ENCODE measurements at places on chromosomes 13 and 19.

GRCh38 chr13:78679329-78679728 is 20.4 kb upstream of the OBI1 start:
- DNase-seq, result no peak

DNA sequence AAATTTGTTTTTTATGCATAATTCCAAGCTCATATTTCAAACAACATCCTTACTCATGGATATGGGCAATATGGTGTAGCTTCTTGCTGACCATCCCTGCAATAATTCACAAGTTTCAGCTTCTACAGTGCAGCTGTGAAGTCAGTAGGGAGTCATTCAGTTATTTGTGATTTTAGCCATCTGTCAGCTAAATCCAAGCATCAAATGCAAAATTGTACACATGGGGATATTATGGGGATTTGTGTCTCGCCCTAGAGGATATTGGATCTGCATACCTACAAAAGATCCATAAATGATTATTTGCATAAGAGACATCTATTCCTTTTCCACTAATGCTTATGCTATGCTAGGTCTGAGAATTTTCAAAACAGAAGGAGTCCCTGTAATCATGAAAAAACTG is 217.9 kb upstream of the SLITRK5 start:
- DNase-seq, result no peak

DNA sequence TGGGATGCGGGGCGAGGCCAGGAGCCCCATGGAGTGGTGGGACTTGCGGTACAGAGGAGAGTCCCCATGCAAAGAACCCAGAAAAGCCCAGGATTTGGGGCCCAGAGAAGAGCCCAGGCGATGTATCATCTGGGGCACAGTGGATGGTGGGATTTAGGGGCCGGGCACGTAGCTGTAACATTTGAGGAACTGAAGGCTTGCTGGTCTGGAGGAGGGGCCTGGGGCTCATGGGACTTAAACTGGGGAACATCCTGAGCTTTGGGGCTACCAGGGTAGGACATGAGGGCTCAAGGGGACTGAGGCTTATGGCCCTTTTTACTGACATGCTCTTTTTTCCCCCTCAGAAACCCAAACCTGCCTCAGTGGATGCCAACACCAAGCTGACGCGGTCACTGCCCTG is 13.5 kb downstream of the MED25 start:
- no peak for DNase-seq

GRCh38 chr13:59710996-59711701 is 452.6 kb downstream of the DIAPH3 start:
- no peak for DNase-seq

DNA sequence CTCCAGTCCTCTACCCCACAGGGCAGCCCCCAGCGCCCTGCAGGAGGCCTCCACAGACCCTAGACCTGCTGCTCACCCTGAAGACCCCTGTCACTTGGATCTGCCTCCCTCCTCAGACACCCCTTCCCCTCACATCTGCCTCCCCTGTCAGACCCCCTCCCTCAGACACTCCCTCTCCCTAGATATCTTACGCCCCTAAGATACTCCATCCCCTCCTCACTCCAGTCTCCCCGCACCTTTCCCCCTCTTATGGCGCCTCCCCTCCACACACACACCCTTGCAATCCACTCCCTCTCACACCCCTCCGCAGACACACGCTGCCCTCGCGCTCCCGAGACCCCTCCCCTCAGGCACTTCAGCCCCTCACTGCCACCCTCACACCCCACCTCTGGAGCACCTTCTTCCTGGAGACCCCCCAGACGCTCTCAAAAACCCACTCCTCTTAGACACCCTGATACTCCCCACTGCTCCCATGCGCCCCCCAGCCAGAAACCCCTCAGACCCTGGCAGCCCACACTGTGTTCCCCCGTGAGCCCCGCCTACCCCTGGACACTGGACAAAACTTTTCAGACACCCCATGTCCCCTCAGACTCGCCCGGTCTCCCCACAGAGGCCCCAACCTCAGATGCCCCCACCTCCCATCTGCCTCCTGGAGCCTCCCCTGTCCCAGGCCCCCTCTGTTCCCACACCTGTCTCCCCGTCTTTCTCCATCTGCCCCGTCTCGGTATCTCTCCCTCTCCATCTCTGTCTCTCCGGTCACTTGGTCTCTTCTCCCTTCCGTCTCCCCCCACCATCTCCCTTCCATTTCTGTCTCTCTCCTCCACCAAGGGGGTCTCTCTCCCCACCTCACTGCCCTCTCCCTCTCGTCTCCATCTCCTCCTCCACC is 14.5 kb downstream of the ERFL start:
- no peak for DNase-seq

GRCh38 chr19:40594255-40594654 is 6.9 kb upstream of the LTBP4 start:
- DNase-seq, result no peak

DNA sequence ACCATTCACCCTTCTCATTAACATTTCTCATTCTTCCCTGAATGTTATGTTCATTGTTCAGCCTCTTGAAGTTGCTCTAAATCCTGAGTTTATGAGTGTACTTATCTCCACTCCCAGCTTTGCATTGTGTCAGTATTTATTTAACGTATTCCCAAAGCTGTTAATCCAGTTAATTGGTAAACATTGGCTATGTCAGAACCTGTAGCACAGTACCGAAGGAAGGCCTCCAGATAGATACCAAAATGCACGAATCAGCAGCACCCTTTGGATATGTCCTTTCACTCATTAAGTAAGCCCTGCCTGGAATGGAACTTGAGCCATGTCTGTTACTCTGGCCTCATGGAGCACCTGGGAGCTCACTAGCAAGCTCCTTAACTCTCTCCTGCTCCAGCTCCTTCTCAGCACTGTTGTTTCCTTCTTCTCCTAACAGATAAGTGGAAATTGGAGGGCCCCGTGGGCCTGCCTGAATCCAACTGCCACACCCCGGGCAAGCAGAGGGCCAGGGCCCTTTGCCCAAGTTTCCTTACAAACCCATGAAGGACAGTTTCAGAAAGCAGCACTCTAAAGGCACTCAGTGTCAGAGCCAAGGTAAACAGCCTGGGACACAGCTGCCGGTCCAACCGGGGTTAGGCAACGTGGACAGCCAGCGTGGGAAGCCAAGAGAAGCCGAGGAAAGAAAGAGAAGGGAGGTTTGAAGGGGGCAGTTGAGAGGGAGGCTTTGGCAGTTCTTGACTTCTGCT is 155.0 kb upstream of the SERP2 start:
- no peak for DNase-seq

DNA sequence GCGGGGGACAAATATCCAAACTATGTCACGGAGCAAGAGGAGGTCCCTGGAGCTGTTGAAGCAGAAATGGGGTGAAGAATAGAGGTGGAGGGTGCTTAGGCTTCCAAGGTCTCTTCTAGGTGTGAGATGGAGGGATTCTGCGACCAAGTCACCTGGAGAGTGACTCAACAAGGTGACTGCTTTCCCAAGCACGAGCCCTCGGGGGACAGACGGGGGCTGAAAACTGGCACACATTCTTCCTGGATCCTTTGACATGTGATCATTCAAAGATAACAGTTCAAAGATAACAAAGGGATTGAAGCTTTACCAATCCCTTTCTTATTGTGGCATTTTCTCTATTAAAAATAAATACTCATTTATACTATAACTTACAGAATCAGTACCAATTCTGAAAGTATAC is 2.2 kb upstream of the TEX101 start:
- DNase-seq, result no peak

- DNase-seq, result no peak
Measured at GRCh38 chr19:33497778-33498175, 23.8 kb downstream of the PEPD start.

DNA sequence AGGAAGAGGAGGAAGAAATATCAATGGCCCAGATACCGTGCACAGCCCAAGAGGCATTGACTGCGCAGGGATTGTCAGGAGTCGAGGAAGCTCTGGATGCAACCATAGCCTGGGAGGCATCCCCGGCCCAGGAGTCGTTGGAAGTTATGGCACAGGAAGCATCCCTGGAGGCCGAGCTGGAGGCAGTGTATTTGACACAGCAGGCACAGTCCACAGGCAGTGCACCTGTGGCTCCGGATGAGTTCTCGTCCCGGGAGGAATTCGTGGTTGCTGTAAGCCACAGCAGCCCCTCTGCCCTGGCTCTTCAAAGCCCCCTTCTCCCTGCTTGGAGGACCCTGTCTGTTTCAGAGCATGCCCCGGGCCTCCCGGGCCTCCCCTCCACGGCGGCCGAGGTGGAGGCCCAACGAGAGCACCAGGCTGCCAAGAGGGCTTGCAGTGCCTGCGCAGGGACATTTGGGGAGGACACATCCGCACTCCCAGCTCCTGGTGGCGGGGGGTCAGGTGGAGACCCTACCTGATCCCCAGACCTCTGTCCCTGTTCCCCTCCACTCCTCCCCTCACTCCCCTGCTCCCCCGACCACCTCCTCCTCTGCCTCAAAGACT is 36.0 kb downstream of the KEAP1 start:
- no peak for DNase-seq

DNA sequence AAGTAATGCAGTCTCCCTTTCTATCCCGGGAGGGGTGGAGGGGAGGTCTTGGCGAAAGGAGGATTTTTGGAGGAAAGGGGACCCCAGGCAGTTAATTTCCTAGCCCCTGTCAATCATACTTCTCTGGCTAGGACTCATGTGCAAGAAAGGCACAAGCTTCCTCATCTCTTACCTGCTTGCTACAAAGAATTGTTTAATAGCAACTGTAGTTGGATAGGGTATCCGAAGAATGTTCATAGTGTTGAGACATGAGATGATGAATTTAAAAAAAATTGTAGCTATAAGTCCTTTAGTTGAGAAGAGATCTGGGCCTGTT is 525 bp downstream of the BORA start:
- no peak for DNase-seq

- DNase-seq, result no peak
Measured at GRCh38 chr13:60370343-60370742, 26.7 kb upstream of the TDRD3 start.

DNA sequence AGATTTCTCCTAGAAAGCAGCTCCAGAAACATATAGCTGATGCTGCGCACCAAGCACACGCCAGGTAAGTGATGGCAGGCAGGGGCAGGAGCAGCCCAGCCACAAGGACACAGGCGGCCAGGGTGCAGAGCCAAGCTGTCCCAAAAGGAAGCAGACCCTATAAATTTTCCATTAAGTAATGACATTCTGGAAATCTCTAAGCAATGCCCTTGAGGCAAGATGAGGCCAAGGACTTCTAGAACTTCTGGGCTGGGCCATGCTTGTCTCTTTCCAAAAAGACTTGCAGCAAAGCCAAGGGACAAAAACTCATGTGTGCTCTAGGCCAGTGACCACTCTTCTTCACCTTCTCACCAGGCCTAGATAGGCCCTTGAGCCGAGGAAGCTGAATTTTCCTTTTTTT is 42.2 kb upstream of the EPHX3 start:
- no peak for DNase-seq

GRCh38 chr19:6743066-6743465 is 3.6 kb downstream of the TRIP10 start:
- DNase-seq, result no peak

DNA sequence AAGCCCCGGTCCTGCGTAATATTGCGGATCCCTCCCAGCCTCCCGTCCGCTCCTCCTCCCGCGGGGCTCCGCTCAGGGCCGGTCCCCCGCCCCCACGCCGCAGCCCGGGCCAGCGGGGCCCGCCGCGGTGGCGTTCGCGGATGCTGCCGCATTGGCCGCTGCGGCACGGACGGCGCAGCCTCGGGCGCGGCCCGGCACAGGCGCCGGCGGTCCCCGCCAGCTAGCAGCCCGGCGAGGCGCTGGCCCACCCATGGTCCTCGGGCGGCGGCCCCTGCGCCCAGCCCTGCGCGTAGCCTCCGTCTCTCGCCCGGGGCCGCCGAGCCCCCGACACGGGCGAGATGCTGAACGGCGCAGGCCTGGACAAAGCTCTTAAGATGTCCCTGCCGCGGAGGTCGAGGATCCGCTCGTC is at the start of gene ATP8A2:
TSS of gene ATP8A2 (plus strand) at position 100 of the 409 bp plus-strand sequence. CDS start at position 339, 239 bp downstream.
- no peak for DNase-seq

GRCh38 chr13:40317980-40318327 is 348.5 kb downstream of the FOXO1 start:
- no peak for DNase-seq

DNA sequence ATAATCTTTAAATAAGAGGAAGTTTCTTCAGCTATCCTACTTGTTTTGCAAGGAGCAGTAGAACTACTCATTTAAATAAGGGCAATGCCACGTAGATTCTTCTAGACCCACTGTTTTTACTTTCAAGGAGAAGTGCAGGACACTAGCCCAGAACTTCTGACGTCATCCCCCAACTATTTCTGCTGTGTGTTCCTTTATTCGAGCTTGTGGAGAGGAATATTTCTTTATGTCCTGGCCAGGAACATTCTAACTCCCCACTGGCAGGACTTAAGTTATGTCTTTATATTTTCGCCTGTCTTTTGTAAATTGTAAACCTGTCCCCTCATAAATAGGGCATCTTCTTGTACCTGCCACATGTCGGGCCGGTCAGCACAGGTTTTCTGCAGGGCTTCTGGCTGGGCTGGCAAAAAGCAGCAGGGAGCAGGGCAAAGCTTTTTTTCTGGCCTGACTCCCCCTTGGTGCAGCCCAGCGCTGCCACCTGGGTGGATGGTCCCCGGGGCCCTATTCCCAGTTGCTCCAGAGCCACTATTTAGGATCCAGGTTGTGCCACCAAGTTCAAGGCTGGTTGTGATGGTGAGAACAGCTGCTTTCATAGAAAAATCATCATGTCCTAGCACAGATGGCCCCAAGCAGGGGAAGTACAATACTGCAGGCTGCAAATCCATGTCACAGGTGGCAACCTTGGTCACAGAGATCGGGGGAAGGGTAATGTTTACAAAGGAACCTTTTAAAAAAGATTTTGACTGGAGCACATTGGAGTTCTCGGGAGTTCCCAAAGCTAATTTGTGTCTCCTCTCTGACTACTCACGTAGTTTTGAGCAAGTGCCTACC is 1.8 kb downstream of the MBNL2 start:
- DNase-seq, result peak; percentile 94

DNA sequence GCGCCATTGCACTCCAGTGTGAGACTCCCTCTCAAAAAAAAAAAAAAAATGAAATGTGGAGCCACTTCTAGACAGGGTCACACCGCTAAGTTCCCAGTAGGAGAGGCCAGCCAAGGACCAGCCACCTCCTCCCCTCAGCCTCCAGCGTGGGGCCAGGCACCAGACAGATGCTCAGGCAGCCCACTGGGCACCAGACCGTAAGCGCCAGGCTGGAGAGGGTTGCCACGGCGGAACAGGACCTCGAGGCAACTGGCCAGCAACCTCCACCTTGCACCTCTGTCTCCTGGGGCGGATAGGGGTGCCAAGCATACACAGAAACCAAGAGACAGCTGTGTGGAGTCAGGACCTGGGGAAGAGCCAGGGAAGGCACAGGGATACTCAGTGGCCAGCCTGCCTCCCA is 3.7 kb downstream of the PEPD start:
- no peak for DNase-seq

- peak; percentile 74 for DNase-seq
Measured at GRCh38 chr13:73198991-73199411, 140.2 kb downstream of the KLF5 start.

- no peak for DNase-seq
Measured at GRCh38 chr19:40281381-40282208, 3.5 kb downstream of the AKT2 start.

- no peak for DNase-seq
Measured at GRCh38 chr19:30391052-30391451, 18.9 kb downstream of the ZNF536 start.

Measured in fibroblast of skin of back (primary cell).